CD4-positive, alpha-beta T cell treated with Interferon gamma for 1 hour (primary cell): ENCODE measurements at places on chromosomes 2 and 18.

DNA sequence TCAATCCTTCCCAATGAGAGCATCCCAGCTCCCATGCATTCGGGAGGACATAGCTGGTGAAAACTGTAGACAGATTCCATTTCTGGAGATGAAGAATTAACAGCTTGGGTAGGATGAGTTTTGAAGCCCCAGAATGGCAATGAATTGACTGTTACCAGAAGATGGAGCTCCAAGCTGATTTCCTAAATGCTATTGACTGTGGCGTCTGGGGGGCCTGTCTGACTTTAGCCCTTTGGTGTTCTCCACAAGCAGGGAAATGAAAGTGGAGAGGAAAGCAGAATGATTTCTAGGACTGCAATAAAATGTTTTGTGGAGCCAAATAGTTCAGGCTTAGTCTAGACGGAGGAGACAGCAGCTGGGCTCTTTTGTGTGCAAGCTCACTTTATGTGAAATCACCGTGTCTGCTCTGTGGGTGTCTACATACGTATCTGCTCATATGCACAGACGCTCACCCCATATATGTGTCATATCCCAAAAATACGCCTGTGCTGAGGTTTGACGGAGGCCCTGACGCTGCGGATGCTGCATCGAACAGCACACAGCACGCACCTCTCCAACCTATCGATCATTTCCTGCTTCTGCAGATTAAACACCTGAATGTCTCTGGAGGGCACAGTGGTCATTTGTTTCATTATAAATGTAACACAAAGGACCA, 166.4 kb upstream of the PXDN start:
- no peak for DNase-seq

- DNase-seq = no peak
Measured at GRCh38 chr2:119111115-119111975, 47.2 kb downstream of the C1QL2 start.

DNA sequence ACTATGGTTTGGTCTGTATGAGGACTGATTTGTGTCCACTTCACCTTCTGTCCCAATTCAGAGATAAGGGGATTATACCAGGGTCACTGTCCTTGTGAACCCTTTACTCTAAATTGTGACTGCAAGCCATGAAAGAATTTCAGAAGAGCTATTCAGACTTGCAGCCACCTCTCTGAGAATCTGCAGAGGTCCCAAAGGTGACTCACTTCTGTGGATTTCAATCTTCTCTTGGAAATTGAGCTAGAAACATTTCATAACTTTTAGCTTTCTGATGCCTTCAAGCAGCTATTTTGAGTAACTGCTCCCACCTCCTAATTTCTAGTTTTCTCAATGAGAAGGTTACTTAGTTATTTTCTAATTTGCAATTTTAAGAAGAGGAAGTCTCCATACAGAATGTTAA, 1242.4 kb upstream of the ACVR2A start:
- no peak for DNase-seq

- DNase-seq = no peak
Measured at GRCh38 chr2:167420211-167420610, 531.9 kb downstream of the XIRP2 start.

DNA sequence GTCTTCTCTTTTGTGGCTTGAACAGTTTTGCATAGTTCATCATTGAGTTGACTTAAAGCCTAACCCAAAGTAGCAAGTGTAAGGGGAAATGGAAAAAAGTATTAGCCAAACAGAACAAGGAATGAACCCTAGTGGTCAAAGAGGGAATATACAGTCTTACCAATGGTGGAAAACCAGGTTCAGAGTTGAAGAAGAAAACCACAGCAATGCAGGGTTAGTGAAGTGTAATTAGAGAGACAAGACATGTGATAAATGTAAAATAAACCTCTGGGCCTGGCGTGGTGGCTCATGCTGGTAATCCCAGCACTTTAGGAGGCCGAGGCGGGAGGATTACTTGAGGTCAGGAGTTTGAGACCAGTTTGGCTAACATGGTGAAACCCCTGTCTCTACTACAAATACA, 2.4 kb downstream of the TTN start:
- DNase-seq = no peak

GRCh38 chr2:226609366-226609765, 190.3 kb downstream of the IRS1 start:
- DNase-seq = no peak

GRCh38 chr2:143169105-143169504, 39.9 kb downstream of the ARHGAP15 start:
- DNase-seq = no peak

DNA sequence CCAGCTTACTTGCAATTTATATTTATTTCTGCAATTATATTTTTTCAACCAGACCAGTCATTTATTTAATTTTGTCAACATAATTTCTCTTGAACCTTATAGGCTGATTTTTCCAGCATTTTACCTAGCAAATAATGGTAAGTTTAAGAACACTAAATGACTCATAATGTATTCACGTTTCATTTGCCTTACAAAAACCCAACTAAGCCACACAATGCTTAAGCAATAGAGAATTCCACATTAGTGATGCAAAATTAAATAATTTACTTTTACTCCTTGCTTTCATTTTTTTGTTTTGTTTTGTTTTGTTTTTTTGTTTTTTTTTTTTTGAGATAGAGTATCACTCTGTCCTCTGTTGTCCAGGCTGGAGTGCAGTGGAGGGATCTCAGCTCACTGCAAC, 110.4 kb upstream of the VRK2 start:
- DNase-seq = no peak
